ENCODE measurements at places on chromosomes 12 and 14.

DNA sequence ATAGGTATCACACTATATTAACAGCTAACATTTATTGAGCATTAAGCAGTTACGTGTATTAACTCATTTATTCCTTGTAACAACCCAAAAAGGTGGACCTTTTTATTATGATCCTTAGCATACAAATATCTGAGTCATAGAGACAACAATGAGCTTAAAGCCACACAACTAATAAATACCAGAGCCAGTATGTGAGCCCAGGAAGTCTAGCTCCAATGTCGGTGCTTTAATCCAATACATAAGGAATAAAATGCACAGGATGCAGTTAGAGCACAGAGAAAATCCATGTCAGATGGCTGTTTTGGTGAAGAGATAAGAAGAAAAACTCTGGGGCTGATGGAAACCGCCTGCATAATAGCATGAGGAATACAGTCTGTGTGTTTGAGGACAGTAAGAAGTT, 888.6 kb downstream of the TMTC2 start:
- no peak for DNase-seq

GRCh38 chr14:34883954-34884353, 8.8 kb upstream of the BAZ1A start:
- no peak for DNase-seq

DNA sequence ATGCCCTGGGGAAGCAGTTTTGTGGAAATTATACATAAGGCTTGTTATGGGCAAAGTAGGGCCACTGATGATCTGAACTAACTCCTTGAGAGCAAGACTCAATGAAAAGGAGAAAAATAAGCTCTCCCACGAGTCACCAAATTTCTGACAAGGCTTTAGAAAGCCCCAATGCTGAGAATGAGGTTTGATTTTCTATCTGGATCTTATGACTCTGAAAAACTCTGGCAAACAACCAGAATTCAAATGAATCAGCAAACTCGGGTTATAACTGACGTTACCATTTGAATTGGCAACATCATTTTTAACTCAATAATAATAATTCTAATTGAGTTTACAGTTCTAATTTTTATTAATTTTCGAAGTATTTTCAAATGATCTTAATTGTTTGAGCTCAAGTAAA, 79.1 kb downstream of the KCNK10 start:
- DNase-seq: no peak

DNA sequence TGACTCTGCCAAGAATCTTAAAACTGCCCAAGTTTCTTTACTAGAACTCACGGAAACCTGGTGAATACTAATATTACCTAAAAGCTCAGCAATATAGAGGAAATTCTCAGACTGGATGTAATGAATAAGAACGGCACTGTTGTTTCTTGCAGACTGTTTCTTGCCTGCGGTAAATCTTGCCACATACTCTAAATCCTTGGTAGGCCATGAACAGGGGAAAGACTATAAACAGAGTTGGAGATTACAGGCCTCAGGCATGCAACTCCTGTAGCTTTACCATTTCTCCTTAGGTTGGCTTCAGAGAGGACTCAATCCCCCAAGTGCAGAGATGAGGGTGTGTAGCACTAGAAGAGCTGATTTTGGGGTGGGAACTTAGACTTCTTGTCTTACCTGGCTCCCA, 1.1 kb downstream of the ALDH6A1 start:
- DNase-seq: no peak

GRCh38 chr12:43306066-43306465, 245.9 kb downstream of the ADAMTS20 start:
- no peak for DNase-seq

DNA sequence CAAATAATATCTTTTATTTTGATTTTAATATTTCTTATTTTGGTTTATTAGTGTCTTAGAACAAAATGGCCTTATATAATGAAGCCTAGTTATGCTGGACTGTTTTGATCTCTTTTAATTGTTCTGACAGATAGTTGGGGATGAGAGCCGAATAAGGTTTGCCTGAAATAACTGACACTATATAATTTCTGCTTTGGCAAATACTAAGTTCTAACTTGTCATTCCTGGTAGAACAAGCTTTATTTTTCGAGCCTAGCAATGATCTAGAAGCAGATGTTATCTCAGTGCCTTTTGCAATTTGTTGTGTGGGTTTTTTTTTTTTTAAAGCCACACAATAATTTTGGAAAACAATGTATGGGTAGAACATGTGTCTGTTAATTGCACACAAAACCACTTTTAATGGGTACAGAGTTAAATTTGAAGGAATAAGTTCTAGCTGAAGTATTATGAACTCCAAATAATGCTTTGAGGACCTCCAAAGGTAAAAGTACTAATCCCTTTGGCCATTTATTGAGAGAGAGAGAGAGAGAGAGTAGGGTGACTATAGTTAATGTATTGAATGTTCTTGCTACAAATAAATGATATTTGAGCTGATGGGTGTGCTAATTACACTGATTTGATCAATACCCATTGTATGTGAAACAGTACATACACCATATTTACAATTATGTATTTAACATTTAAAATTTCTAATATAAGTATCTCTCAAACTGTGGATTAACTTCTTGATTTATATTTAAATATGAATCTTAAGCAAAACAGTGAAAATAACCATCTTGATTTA, 35.0 kb downstream of the MDM2 start:
- no peak for DNase-seq

DNA sequence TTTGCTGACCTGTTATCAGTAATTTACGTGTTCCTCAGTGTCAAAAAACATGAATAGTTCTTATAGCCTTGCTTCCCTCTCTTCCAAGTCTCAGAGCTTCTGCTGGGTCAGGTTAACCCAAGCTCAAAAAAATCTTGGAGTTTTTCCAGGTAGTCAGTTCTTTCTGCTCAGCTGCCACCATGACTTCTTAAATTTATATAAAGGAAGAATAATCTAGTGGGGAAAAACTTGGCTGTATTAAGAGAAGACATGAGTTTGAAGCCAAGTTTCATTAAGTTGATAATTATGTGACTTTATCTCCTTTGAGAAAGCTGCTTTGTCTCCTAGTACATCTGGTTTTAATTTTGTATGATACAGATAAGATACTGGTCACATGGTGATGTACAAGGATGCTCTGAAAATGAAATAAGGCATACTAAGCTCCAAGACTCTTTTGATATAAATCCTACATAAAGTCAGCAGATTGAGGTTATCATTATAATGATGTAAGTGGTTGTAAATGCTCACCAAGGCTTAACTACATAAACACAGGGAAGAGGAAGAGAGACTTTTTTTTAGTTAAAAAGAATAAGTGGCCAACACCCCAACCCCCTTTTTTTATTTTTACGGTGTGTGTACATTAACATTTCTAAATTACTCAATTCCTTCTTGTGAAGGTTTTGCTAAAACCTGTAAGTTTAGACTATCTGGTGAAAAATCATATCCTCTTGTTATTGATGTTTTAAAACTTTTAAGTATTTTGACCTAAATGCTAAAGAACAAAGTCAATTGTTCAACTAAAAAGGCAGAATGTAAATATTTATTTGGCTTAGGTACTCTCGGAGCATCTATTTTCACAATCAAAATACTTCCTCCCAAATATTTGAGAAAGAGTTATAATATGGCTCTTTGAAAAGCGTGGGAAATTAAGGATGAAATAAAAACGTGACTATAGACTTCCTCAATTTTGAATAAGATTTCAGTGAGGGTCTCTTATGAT, 84.1 kb upstream of the SLC38A2 start:
- no peak for DNase-seq

DNA sequence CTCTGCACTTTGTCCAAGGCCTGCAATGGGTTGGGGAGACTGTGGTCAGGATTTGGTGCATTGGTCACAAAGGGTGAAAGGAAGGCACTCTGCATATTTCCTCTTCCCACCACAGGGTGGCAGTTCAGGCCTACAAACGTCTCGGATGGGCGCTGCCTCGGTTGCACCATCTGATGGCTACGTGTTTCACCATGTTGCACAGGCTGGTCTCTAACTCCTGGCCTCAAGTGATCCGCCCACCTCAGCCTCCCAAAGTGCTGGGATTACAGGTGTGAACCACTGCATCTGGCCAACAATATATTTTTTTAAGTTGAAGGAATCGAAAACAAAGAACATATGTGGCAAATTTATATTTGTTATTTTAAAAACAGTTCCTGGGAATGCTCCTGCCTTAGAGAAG, 35.1 kb downstream of the TMBIM6 start:
- DNase-seq: peak; percentile 87

DNA sequence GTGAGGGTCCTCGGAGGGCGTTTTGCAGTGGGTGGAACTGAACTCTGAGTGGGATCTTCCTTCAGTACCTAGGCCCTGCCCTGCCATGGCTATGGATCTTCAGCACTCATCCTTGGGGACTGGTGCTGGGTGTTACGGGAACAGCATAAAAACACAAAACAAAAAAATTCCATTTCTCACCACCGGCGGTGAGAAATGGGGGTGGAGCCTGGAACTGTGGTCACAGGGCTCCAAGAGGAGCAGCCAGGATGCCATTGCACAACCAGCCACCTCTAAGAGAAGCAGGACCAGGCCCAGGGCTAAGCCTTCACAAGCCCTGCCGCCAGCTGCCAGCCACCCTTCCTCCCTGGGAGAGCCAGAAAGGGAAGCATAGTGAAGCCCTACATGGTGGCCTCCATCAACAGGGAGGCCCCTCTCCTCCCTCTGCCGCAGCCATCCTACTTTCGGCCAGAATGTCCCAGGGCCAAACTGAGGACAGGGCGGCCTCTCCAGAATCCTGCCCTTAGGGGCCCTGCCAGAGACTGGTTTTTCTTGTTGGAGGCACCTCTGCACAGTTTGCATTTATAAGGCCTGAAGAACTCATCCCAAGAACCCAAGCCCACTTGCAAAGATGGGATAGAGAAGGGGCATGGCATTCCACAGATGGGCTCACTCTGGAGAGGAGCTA, 76.5 kb downstream of the VCPKMT start:
- DNase-seq: peak; percentile 77

DNA sequence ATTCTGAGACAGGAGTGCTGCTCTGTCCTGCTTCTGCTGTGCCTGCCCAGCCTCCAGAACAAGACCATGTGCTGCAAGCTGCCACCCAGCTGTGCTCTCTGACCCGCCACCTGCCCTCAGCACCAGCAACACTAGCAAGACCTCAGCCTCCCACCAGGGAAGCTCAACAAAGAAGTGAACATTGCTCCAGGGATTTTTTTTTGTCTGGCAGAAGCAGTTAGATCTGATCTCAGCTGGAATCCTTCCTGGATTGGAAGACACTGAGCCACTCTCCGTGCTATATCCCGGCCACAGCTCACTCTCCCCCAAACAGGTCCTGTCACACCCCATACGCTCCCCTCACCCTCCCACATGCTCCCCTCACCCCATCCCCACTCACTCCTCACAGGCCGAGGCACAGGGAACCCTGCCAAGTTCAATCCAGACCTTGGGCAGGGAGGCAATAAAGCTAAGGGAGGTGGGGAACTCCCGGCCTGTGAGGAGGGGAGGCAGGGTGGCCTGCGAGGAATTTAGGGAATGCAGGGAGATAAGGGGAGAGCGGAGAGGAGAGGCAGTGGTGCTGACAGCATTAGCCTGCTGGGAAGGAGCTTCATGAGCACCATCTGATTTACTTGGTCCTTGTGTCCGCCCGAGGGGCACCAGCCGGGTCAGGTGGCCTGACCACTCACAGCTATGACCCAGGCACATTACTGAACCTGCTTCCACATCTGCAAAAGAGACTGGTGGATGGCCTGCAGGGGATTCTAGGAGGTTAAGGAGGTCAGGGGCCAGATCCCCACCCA, 29.7 kb downstream of the CCDC85C start:
- peak; percentile 96 for DNase-seq

GRCh38 chr12:95368931-95369330, 105.0 kb upstream of the METAP2 start:
- DNase-seq: no peak

- no peak for DNase-seq
Measured at GRCh38 chr12:25469368-25469767, 83.7 kb downstream of the LMNTD1 start.

- no peak for DNase-seq
Measured at GRCh38 chr14:62689733-62690132, 355.5 kb downstream of the KCNH5 start.

DNA sequence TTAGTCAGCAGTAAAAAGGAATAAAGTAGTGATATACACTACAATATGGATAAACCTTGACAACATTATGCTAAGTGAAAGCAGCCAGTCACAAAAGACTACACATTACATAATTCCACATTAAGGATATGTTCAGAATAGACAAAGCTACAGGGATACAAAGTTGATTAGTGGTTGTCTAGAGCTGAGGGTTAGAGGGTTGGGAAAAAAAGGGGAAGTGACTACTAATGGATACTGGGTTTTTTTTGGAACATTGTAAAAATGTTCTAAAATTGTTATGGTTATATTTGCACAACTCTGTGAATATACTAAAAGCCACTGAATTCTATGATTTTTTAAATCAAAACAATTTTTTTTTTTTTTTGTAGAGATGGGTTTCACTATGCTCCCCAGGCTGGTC, 4.8 kb upstream of the NGDN start:
- no peak for DNase-seq

DNA sequence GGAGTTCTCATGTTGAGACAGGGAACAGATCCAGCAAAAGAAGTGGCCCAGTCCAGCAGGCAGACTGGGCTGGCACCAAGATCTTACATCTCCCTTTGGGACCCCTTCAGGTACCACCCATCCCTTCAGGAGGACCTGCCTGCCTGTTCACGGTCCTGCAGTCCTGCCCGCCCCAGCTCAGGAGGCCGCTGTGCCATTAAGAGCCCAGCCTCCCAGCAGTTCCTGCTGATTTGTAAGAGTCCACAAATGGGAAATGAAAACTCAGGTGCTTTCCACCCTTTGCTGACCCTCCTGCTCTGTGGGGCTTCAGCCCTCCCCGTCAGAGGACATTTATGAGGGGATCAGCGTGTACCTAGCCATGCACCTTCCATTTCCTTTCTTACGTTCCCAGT, 39.5 kb downstream of the C14orf132 start:
- no peak for DNase-seq

DNA sequence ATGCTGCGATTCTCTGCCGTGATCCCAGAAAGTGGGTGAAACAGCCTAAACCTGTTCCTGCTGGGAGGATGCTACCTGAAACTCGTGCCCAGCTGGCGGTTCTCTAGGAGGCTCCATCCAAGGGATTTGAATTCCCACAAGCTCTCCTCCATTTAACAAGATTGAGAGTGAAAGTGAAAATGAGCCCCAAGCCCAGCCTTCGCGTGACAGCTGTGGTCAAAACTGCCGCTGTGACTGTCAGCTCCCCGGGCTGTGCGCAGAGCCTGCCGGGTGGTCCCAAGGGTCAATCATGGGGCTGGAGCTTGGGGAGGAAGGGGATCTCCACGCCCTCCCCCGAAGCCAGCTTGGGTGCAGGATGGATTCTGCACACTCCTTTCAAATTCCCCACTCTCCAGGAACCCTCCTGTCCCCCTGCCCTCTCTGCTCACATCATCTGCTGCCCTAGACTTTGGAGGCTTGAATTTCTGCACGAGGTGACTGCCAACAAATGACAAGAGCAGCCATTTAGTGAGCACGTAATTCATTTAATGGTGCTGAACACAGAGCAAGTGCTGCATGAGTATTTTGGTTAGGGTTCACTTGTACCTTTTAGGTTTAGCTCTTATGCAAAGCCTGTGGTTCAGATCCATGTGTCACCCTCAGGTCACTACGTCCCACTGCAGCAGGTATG, 5.3 kb downstream of the ASB2 start:
- DNase-seq: no peak
